NCI-H2081 (cell line): ENCODE measurements at places on chromosomes 1 and 21.

GRCh38 chr1:19645411-19646251, 1.5 kb downstream of the NBL1 start:
- no peak for DNase-seq

DNA sequence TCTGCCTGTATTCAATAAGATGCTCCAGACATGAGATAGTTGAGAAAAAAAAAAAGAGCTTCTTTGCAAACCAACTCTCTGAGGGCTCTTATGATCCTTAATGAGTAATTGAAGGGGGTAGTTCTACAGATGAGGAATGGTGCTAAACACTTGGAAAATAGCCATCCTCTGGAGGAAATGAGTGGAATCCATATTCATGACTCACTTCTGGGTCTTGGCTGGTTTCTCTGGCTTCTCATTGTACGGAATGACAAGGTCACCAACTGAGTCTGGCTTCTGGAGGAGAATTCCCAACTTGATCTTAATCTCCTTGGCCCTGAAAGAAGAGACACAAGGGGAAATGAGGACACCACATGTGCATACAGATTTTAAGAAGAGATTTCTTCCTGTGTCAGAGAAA, 34.7 kb downstream of the RGS5 start:
- DNase-seq = no peak

GRCh38 chr1:216793973-216794372, 70.7 kb upstream of the ESRRG start:
- DNase-seq = no peak

DNA sequence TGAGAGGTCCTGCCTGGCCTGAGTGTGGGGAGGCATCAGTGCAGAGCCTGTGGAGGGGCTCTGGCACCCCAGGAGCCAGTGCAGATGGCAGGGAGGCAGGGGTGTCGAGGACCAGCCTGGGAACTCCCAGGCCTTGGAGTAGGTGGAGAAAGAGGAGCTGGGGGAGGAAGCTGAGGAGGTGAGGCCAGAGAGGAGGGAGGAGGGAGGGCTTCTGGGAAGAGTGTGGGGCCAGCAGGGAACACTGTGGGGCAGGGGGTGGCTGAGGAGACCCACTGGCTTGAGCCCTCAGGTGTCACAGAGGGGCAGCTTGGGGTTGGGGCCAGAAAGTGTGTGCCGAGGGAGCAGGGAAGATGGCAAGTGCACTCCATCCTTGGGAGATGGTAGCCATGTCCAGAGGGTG, 3.8 kb downstream of the COQ8A start:
- DNase-seq = no peak

DNA sequence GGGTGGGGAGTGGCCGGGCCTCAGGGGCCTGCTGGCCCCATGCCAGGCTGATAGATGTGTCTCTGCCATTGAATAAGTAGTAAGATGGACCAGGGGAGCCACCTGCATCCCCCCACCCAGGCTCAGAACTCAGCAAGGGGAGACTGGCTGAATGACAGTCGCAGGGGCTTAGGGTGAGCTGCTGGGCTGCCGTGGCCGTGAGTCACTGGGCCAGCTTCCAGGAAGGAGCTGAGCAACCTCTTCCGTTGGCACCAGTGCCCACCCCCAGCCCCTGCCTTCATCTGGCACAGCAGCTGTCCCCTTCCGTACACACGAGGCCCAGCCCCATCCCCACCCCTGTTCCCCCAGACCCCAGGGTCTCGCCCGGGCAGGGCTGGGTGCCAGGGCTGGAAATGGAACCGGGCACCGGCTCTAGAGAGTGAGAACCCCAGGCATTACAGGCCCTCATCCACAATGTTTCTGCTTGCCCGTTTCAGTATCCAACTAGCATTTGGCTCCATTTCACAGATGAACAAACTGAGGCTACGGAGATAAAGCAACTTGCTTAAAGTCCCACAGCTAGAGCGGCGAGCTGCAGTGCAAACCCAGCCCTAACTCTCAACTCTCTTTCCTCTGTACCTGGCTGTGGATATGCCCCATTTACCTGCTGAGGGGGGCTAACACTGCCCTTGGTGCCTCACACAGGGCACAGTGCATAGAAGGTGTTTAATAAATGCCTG, 10.2 kb downstream of the WNT4 start:
- no peak for DNase-seq

DNA sequence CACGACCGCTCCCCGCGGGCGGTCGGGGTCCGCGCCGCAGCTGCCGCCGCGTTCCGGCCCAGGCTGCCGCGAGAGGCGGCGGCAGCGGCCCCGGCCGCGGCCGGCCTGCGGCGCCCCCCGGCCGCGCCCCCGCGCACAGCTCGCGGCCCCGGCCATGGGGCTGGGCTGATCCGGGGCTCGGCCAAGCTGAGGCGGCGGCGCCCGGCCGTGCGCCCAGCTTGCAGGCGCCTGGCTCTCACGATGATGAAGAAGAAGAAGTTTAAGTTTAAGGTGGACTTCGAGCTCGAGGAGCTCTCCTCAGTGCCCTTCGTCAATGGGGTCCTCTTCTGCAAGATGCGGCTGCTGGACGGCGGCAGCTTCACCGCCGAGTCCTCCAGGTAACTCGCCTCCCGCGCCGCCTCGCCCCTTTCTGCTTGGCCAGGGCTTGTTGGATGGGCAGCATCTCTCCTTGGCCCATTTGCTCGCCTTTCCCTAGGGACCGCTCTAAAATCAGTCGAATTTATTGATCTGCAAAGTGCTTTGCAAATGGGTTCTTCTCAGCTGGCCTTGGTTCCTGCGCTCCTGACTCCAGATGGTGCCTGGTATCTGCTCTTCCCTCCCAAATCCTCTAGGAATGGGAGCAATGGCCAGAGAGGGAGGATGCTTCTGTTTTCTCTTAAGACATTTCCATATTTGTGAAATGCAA, 431 bp downstream of the EEIG2 start:
- DNase-seq = no peak

DNA sequence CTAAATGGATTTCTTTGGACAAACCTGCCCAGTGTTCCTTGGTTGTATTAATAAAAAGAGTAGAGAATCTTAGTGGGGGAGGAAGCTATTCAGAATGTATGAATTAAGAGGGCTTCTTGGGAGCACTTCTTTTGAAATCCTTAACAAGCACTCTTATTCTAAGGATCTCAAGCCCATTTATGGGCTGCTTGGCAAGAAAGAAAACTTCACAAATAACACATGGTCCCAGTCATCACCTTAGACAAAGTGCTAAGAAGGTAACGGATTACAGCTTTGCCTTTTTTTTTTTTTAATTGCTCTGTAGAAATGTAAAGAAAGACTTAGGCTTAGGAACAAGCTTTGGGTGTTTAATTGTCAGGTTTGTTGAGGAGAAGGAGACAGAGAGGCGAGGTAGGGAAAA, 76.6 kb upstream of the IPO9 start:
- no peak for DNase-seq

DNA sequence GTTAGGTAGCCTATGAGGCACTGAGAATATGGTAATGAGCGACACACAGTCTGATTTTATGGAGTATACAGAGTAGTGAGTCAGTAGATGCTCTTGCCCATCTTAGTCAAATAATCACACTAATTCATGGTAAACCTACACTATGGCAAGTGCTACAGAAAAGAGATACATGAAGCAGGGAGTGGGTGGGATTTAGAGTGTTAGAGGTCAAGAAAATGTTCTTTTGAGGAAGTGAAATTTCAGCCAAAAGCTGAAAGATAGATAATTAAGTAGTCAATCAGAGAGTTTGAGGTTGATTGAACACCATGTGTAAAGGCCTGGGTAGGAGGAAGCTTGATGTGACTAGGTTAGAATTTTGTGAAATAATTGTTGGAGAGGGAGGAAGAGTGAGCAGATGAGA, 14.7 kb downstream of the MDM4 start:
- DNase-seq = no peak

DNA sequence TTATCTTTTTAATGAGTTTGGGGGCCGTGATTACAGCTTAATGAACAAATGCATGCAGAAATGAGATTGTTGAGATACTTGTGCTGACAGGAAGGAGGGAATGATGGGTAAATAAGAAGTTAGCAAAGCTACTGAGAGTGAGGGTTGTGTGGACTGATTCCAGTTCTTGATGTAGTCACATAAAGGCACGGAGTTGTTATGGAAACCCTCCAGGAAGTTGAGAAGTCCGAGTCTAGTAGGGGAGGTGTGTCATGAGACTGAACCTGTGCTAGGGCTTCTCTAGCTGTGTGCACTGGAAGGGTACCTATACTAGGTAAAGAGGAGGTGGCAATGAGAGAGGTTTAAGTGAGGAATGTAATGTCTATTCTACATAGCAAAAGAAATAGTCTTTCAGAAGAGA, 475.7 kb downstream of the USP25 start:
- DNase-seq = no peak

DNA sequence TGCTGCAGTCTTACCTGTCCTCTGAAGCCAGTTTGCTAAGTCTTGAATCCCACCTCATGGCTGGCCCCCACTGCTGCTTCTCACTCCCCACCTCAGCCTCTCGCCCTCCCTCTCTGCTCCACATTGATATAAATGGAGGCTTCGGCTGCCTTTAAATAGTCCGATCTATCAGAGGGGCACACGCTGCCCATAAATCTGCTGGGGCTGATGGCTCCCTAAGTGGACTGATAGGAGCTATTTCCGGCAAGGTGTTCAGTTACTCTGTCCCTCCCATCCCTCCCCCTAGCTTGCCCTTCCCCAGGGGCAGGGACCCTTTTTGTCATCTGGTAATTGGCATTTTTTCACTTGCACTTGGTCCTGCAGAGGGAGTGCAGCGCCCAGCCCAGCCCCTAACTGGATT, 108.4 kb downstream of the TMEM53 start:
- DNase-seq = no peak

DNA sequence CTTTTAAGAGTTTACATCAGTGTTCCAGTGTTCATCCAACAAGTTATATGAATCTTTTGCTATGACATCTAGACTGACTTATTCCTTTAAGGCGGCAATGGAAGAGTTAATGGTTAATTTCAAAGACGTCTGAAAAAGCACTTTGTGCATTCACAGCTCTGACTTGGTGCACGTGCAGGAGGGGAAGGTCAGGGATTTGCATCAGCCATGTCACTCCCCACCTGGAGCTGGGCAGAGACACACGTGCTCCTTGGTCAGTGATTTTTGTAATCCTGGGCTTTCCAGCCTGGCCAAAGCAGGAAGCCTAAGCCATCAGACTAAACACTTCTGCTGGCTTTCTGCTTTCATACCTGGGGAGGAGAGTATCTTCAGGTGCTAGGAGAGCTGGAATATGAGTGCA, 96.3 kb downstream of the ST3GAL3 start:
- no peak for DNase-seq

- peak; percentile 92 for DNase-seq
These were observed 880.6 kb downstream of the BRINP3 start for GRCh38 chr1:189597083-189597482.

GRCh38 chr1:39639305-39640130, at the start of gene HEYL:
Gene HEYL (minus strand): TSS chr1:39639643. CDS start chr1:39639625, 18 bp downstream.
- peak; percentile 81 for DNase-seq

DNA sequence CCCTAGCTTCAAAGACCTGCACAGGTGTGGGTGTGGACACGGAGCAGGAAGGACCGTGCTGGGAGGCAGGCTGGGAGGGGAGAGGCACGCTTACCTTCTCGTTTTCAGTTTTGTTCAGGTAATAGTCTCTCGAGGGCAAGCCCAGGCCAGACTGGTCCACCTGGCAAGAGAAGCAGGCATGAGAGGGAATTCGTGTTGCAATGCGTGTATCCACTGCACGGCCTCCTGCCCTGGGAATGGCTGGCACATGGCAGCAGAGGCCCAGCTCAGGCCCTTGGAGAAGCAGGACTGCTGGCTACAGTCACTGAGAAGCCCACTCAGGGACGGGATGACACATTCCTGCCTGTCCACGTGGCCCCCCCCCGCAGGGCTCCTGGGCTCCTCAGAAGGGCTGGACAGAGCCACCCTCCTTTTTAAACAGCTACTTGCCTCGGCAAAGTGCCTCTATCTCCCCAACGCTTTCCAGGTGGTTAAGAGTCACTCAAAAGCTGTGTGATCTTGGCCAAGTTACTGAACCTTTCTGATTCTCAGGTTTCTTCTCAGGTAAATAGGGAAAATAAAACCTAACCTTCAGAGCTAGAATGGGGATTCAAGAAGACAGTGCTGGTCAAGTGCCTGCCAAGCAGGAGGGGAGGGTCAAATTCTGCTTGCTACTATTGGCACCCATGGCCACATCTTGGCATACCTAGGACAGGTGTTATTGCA, 32.7 kb downstream of the ECE1 start:
- no peak for DNase-seq

DNA sequence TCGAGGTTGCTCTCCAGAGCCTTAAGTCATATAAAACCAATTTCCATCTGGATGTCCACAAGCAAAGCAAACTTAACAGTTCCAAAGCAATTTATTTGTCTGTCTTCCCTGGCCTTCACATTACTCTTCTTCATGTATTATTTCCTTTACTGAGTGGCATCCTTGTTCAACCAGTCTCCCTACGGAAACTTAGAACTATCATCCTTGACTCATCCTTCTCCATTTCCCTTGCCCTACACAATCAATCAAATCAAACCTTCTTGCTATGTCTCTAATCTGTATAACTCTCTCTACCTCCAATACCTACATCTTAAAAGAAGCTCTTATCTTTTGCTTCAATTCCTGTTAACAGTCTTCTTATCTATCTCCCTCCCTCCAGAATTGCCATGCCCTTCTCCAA, 25.4 kb downstream of the EGLN1 start:
- DNase-seq = no peak

DNA sequence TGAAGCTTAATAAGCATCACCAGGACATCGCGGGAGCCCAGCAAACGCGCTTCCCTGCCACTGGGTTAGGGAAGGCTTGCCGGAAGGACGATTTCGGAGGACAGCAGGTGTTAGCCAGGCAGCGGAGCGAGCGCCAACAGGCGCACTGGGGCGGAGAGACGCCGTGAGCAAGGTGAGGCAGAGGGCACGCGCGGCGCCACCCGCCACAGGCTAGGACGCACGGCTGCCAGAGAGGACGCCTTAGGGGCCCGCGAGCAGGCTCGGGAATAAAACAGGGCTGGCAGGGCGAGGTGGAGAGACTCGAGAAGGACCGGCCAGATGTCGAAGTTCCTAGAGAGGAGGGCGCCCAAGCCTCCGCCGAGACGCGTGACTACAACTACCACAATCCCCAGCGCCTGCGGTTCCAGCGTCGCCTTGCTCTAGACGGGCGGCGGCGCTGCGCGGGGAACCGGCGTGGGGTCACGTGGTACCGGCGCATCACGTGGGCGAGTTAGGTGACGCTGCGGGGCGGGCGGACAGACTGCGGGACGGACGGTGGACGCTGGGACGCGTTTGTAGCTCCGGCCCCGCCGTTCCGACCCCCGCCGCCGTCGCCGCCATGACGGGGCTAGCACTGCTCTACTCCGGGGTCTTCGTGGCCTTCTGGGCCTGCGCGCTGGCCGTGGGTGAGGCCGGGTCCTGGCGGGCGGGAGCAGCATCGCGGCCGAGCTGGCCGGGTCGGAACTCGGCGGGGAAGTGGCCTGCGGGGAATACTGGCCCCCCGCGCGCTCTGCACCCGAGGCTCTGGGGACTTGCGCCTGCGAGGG, at the start of gene ATP6V0B:
TSS of gene ATP6V0B (plus strand) at position 518 of the 806 bp plus-strand sequence. CDS start at position 599, 81 bp downstream.
- DNase-seq = peak; percentile 98

GRCh38 chr1:180527101-180527669, 24.8 kb upstream of the ACBD6 start:
- no peak for DNase-seq

DNA sequence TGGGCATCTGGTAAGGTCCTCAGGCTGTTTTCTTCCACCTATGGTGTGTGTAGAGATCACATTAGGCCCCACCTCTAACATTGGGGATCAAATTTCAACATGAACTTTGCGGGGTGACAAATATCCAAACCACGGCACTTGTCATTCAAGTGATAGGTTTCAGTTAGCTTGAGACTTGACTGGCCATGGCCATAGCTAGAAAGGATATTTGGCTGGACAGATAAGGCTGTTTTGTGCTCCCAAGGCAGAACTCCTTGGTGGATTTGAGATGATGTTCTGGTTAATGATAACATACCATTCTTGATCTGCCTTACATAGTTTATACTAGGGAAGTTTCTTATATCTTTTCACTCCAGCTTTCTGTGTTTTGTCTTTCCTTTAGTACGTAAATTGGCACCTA, 48.5 kb downstream of the CELF3 start:
- no peak for DNase-seq
